Lower lobe of right lung (tissue), 2 donors: ENCODE measurements at places on chromosomes 12 and 14. TPM values are rescaled to one million over a fixed set of nuclear protein-coding genes. Genes with fewer than 3 reads are reported as not detected.

DNA sequence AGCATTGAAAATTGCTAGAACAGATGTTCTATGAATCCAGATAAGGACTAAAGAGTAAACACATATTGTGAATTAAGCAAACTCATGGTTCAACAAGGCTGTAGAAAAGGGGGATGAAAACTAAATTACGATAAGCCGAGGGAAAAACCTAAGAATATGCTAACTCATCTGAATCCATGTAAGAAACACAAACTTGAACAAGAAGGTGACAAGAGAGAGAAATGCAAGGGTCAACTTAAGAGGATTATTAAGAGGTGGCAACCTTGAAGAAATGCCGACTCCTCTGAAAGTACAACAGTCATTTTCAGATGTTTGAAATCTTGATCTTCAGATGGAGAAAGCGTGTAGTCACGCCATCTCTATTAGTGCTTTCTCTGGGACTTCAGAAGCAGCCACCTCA is 128.6 kb downstream of the TTC7B start:
- no peak for DNase-seq

DNA sequence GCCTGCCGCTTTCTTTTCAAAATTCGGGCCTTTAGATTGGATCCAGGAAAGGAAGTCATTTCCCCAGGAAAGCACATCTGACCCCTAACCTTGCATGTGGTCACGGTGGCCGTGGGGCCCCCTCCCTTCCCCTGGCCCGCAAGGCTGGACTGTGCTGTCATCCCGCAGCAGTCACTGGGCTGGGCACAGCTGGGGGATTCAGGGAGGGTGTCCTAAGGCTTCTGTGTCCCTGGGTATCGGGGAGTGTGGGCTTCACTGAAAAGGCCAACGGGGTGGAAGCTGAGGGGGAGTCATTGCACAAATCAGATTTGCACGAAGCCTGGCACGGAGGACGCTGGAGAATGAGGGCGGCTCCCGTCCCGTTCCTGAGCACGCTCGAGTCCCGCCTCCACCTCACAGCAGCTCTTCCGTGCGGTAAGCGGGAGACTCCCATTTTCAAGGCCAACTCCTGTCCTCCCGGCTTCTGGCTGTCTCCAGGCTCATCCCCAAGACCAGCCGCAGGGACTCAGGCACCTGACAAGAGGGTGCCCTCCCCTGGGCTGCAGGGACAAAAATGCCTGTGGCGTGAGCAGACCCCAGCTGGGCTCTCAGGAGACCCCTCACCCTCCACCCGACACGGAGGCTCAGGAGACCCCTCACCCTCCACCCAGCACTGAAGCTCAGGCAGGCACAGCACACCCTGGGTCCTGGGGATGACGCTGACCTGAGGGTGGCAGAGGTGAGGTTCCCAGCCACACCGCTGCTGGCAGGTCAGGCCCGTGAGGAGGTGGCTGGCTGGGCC is 9.6 kb downstream of the XRCC3 start:
- no peak for DNase-seq

- no peak for DNase-seq
These were observed 2.7 kb downstream of the KITLG start for GRCh38 chr12:88577537-88577936.

DNA sequence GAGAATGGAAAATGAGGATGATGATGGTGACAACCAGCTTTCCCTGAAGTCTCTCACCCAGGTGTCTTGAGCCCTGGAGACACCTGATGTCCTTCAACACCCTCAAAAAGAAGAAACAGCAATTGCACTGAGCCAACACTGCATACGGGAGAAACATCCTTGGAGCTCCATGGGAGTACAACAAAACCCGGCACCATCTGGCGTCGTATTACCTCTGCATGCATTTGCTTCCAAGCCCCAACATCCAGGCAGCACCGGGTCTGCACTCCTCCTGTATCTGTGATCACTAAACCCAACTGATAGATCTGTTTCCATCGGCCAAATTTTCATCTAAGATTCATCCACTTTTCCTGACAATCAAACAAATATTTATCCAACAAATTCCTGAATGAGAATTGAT is 249.9 kb downstream of the DPF3 start:
- DNase-seq: no peak

GRCh38 chr12:75908961-75909605 is 122.5 kb downstream of the PHLDA1 start:
- peak; percentile 54 for DNase-seq

- DNase-seq: peak; percentile 72
These were observed 3.0 kb downstream of the DHRS1 start for GRCh38 chr14:24296341-24297157.

GRCh38 chr12:111398530-111398929 is 7.2 kb upstream of the SH2B3 start:
- no peak for DNase-seq

DNA sequence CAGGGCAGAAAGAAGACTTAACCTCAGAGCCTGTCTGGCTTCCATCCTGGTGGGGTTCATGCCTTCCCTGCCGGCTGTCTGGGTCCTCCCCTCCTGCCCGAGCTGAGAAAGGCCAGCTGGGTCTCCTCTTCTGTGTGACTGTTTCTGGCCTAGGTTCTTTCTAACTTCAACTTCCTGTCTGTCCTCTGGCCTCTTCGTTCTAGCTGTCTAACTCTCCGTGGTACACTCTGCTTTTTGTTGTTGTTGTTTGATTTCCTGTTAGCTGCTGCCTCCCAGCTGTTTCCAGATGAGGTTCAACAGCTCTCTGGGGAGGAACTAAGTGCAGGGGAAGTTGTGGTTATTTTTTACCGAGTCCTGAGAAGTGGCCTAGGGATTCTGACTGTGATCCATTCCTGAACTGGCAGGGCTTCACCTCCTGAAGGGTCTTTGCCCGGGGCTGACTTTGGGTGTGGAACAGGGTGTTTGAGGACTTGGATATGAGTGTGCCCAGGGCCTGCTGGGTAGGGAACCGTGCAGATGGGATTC is 3.2 kb downstream of the MLXIP start:
- DNase-seq: no peak

- no peak for DNase-seq
These were observed 4.7 kb upstream of the EPYC start for GRCh38 chr12:91009319-91009950.

GRCh38 chr14:34780646-34781045 is 66.3 kb upstream of the CFL2 start:
- no peak for DNase-seq

- DNase-seq: no peak
These were observed 8.1 kb downstream of the SPATS2 start for GRCh38 chr12:49375406-49375805.

DNA sequence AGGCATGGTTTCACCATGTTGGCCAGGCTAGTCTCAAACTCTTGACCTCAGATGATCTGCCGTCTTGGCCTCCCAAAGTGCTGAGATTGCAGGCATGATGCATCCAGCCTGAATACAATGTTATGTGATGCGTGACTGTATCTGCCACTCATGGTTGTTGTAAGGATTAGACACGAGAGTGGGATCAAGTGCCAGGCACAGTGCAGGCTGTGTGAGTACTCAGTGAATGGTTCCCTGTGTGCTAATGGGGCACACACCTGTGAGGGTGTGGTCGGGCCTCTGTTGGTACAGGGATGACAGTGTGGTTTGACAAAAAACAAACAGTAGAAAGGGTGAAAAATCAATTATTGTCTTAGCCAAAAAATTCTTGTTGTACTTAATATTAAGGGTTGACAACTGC is 61.8 kb downstream of the TECPR2 start:
- DNase-seq: no peak

- DNase-seq: no peak
These were observed 8.0 kb downstream of the CLEC12B start for GRCh38 chr12:10018386-10018785.

DNA sequence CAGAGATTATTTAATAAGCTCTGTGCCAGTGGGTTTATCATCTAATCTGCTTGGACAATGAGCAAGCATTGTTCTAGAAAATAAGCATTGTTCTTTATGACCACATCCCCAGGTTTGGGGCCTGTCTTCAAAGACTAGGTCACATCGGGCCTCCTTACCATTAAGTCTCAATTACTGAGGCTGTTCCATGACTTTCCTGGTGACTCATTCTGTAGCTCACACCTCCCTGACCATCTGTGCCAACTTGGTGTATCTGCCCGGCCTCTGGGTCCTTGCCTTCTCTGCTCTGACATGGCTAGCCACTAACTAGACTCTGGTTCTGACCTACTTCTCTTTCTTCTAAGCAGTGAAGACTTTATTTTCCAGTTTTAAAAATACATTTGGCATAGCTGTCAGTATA is 44.4 kb upstream of the PLEKHA5 start:
- no peak for DNase-seq

GRCh38 chr12:52417740-52418139 is 11.6 kb upstream of the KRT82 start:
- DNase-seq: no peak

- no peak for DNase-seq
These were observed 122.2 kb downstream of the DAAM1 start for GRCh38 chr14:59310633-59311032.

DNA sequence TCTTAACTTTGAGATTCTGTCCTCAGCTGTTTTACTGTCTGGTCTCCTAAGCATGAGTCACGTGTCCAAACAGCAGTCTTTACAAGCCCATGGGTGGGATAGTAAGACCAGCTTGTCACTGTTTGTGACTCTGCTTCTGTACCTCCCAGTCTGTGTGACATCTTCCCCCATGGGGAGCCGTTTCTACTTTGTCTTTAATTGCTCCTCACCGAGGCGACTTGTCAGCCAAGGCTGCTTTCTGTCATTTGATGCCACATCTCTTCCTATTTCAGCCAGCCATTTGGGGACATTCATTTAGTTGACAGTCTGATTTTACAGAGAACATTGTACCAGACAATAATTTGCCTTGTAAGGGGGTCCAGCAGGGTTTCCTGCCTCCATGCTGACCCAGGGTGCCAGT is 534.8 kb downstream of the NRXN3 start:
- no peak for DNase-seq

GRCh38 chr12:52942901-52943181 is 6.1 kb upstream of the KRT18 start:
- no peak for DNase-seq

DNA sequence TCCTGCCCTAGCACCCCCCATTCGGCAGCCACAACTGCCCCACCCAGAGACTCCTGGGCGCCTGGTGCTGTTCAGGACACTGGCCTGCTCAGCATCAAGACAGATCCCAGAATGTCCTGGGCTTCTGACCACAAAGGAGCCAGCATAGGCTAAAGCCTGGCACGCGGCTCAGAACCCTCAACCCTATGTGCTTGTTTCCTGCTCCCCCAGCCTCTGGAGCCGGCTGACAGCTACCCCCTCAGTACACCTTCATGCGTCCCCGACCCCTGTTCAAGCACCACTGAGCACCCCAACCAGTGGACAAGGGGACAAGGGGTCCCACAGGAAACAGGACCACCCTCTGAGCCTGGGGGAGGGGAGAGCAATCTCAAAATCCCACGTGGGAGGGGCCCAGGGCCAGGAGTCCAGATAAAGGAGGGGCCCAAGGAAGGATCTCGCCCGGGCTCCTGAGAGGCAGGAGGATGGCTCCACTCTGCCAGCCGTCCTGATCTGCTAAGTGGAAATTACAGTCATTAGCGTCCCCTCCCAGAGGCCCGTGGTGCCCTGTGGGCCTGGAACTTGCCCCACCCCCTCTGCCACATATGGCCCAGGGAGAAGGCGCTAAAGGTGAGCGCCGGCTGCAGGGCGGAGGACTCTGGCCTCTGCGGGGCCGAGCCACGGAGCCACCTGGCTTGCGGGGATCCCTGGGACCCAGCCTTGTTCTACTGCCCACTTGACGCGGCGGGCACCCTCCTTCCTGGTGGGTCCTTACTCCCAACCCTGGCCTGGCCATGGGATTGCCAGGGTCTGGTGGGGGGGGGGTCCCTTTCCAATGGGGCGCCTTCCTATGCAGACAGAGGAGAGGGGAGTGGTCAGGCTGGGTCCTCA is 27.2 kb upstream of the GPR132 start:
- peak; percentile 58 for DNase-seq

- no peak for DNase-seq
These were observed 117.1 kb upstream of the FRMD6 start for GRCh38 chr14:51534610-51535011.

DNA sequence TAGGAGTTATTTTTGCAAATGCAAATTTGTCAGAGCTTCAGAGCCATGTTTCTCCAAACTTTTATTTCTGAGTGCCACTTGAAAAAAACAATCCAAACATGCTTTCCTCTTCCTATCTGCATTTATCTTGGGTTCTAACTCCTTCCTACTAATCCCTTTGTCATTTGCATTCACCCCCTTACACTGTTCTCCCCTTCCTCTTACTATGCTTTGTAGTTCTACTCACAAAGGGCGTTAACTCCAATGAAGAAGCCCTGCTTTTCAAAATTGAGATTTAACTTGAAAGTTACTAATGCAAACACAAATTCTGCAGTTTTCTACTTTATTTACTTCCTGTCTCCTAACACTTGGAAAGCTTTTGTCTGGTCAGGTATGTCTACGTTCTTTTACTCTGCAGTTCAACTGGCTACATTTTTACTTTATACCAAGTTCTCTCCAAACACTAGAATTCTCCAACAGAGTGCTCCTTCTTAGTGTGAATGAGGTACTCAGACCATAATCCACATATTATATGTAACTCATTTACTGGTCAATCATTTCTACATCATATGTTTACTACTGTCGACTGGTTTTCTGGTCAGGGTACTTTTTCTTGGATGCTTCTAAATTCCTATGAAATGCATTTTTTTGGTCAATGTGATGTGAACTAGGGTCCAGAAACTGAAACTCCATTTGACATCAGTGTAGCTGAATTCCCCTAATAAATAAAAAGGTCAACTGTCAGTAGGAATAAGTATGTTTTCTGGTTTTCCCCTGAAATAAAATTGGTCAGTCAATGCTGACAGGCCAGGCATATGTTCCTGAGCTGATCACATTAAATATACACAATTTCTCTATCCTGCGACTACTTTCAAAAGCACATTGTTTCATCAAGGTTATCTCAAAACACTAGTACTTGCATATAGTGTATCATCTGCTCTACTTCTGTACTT is 51.2 kb upstream of the OR5AU1 start:
- DNase-seq: no peak

DNA sequence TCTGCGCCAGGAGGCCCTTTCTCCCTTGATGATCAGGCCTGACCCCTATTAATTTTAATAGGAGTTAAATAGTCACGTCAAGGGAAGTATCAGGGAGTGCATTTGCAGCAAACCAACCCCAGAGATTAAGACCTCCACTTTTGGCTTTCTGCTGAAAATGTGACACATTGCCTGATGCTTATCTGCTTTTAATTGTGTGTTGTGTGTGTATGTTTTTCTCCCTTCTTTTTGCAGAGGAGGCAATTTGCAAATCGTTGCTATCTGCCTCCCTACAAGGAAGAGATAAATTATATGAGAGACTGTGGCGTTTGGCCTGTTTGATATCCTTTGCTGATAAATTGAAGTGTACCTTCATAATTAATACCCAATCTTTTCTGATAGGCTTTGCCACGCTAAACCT is 822.9 kb downstream of the VRK1 start:
- no peak for DNase-seq

GRCh38 chr12:90207799-90208198 is 499.2 kb upstream of the ATP2B1 start:
- no peak for DNase-seq

Gene IGF1
- 16.9 TPM for total RNA-seq

Gene COL2A1
- not detected for total RNA-seq

Gene PPP2R5C
- 160 TPM for total RNA-seq

Gene RDH5
- total RNA-seq: 11.1 TPM

Gene TOMM20L
- total RNA-seq: not detected

Gene CDH24
- total RNA-seq: 5.6 TPM

Gene TDRD9
- total RNA-seq: 8.5 TPM

Gene RNU4-1
- total RNA-seq: 2,881 TPM

Gene RD3L
- not detected for total RNA-seq

Gene DIO3
- 1.9 TPM for total RNA-seq

Gene TIGAR
- 18.6 TPM for total RNA-seq

Gene BAZ2A
- total RNA-seq: 112 TPM

Gene RAD9B
- 1.1 TPM for total RNA-seq
